ENCODE measurements at places on chromosomes 12 and 14.

- no peak for DNase-seq
Observed at GRCh38 chr14:89036371-89036770, 211.9 kb downstream of the TTC8 start.

DNA sequence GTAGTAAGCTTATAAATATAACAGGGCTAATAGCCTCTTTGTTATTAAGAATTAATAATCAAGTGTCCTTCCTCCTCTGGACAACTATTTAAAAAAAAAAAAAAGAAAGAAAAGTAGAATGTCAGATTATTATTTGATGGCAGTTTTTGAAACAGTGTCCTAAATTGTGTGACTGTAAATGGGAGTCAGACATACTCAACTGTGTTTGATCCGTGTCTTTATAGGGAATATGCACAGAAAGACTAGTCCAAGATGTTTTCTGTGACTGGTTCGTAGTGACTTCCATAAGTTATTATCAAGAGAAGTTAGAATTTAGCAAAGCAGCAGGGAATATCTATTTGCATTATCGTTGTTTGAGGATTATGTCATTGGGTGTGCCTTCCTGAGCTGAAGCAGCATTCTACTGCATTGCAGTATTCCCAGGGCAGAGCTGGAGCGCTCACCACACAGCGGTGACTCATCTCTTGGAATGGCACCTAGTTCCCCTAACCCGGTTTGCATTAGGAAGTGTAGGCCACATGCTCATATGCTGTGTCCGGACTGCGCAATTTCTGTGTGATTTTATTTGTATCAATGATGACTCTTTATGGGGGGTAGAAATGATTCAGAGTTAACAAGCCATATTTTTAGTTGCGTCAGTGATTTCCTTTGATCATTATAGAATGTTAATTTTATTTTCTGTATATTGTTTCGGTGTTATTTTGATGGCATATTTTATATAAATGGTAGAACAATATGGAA lies 7.9 kb downstream of the DYNC1H1 start:
- DNase-seq, result peak; percentile 95

GRCh38 chr14:44863271-44863670 lies 98.5 kb downstream of the KLHL28 start:
- no peak for DNase-seq

- no peak for DNase-seq
Observed at GRCh38 chr14:57246933-57247657, 21.6 kb downstream of the EXOC5 start.

GRCh38 chr14:36756226-36756625 lies 94.6 kb downstream of the PAX9 start:
- no peak for DNase-seq

GRCh38 chr14:23415821-23416778 lies 8.0 kb upstream of the MYH6 start:
- no peak for DNase-seq

DNA sequence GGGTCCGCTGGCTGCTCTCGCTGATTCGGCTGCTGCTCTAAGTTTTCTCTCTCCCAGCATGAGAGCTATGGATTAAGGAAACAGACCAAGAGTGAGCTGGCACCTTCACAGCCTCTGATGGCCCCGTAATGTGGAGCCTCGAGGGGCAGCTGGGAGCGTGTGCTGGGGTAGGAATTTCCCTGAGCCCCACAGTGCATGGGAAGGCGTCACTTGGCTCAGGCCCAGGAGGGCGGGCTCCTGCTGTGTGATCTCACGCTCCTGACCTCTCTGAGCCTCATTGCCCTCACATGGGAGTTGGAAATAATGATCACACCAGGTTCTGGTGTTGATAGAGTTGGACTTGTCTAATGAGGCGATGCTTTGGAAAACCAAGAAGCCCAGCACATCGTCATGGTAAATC lies 238.6 kb upstream of the CRY1 start:
- no peak for DNase-seq
